ENCODE measurements at places on chromosomes 5 and 9. TPM values are rescaled to one million over a fixed set of nuclear protein-coding genes. Genes with fewer than 3 reads are reported as not detected.

UGT3A2 gene
- not detected for total RNA-seq

MARVELD2 gene
- 0.26 TPM for total RNA-seq

PTPRD gene
- total RNA-seq, result 141 TPM

ZDHHC11B gene
- total RNA-seq, result 0.27 TPM

DNA sequence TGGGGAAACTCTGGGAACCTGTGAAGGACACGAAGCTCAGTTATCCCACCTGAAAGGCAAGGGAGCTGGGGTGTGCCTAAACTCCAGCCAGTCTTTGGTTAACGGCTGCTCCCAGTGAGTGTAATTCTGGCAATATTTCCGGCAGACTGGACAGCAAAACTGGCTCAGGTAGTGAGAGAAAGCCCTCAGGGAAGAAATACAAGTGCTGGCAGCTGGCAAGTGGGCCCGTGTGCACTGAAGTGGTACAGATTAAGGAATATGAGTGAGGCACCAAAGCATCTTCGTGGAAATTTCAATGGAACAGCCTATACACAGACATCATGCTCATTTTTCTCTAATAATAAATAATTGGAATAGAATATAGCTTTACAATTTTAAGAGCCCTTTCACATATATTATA lies 56.2 kb downstream of the ABHD17B start:
- no peak for ATAC-seq

DNA sequence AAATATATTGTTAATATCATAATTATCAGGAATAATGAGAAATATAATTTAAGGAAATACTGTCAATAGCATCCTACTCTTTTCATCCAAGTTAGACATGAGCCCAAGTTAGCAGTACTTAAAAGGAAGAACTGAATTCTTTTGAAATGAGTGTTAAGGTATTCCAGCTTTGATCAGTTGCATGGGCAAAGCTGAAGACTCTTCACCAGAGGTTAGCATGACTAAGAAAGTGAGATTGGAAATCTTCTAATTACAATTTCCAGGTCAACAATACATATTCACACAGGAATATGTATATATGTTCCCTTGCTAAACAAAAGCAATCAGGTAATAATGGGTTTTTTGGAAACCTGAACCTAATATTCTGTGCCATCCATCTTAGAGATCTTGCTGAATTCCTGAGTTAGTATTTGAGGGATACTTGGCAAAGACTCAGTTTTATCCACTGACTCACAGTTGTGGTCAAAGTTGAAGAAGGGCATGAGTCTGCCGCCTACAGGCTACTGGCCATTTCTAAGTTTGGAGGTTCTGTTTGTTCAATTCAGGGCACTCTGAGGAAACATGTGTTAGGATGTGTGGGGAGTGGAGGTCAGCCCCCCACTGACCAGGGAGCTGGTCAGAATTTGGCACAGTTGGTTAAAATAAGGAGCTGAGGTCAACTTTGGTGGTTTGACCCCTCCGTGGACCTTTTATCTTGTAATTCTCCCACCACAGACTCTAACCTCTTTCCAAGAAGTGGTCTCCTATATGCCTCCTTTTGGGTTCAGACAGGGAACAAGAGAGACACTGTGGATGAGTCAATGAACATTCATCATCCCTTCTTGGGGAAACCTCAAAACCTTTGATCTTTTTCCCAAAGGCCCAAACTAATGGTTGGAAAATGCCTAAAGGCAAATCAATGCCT lies 118.3 kb downstream of the PIK3R1 start:
- no peak for ATAC-seq

DNA sequence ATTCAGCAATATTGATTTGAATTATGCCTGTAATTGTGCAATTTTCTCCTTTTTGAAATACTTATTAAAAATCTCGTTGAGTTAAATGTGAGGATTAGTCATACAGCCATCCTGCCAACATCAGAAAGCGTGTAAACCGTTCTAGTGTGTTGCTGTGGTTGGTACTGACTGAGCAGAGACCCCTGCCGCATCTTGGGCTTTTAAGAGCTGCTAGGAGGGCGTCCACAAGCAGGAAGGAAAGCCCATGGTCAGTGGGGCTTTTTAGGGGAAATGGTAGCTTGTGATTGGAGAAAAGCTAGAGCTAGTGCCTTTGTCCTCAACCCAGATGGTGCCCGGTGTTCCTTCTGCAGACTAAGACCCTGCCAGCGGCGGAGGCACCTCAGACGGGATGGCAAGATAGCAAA lies 1.3 kb downstream of the SDHA start:
- no peak for ATAC-seq

DNA sequence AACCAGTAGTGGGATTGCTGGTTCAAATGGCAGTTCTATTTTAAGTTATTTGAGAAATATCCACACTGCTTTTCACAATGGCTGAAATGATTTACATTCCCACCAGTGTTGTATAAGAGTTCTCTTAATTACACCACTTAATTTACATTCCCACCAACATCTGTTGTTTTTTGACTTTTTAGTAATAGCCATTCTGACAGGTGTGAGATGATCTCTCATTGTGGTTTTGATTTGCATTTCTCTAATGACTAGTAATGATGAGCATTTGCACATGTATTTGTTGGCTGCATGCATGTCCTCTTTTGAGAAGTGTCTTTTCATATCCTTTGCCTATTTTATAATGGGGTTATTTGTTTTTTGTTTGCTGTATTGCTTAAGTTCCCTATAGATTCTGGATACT lies 688.3 kb downstream of the PRR16 start:
- no peak for ATAC-seq

DNA sequence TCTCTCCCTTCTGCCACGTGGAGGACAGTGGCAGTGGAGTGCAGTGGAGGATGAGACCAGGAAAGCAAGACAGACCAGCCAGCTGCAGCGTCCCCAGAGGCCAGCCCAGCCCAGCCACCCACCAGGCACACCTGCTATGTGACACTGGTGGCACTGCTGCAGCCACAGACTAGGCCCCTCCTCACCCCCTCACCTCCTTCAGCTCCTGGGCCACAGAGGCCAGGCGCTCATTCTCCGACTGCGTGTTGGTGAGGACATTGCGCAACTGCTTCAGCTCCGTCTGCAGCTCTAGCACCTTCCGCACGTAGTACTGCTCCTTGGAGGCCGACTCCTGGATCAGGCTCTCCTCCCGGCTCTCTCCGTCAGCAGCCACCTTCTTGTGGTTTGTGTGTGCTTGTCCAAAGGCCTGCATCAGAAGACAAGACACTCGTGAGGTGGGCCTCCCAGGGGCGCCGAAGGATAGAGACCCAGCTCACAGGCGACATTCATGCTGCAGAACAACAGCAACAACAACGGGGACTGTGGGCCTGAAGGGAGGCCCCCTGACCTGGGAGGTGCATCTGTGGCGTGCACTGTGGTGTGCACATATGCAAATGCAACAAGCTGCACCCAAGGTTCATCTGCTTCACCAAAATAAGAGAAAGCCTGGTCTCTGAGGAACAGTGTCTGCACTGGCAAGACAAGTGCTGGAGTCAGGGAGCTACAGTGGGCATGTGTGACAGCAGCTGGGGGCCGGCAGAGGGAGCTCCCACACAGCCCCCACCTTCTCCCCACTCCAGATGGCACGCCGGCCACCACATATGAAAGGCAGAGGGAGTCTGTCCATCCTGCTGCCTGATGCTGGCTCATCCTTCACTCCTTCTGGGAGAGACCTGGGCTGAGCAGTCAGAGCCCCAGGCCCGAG lies 35.5 kb downstream of the BICD2 start:
- peak; percentile 29 for ATAC-seq

- ATAC-seq, result no peak
These were observed 1.5 kb upstream of the ANKHD1 start for GRCh38 chr5:140399979-140400729.

DNA sequence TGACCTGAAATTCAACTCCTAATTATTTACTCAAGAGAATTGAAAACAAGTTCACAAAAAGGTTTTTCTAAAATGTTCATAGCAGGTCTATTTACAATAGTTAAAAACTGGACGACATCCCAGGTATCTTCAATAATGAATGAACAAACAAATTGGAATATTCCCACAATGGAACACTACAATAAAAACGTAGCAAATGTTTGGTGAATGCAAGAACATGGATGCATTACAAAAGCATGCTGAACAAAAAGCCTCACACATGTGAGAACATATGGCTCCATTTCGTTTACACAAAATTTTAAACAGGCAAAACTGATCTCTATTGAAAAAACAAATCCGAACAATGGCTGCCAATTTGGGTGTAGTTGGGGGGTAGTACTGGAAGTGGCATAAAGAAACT lies 669.9 kb downstream of the MTRR start:
- ATAC-seq, result no peak

DNA sequence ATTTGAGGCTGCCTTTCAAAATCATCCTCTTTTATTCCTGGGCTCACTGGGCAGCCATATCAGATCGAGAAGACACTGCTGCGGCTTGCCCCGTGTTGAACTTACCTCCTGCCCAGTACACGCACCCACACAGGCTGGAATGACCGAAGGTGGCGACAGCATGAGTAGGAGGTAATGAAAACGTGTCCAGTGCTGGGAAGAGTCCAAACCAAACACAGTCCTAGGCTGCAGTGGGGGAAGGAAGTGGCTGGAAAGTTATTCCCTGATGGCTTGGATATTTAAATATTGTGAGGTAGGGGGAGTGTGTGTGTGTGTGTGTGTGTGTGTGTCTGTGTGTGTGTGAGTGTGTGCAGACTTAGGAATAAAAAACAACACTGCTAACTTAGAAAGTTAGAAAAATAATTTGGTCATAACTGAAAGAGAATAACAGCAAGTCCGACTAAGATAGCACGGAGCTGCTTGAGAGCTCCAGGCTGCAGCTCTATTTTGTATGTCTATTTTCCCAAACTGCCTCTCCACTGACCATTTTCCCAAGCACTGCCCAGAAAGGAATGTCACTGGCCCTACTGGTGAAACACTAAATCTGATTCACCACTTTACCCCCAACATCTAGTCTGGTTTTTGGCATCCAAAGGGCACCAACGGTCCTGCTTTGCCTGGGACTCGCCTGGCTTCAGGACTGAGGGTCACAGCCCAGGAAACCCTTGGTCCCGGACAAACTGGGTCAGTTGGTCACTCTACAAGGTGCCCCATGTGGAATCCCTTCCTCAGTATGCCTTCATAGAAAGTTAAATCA lies 41.2 kb downstream of the ANKH start:
- no peak for ATAC-seq

Data from motor neuron (in vitro differentiated cells).